Astrocyte of the spinal cord (primary cell): ENCODE measurements at places on chromosomes 5 and 9.

DNA sequence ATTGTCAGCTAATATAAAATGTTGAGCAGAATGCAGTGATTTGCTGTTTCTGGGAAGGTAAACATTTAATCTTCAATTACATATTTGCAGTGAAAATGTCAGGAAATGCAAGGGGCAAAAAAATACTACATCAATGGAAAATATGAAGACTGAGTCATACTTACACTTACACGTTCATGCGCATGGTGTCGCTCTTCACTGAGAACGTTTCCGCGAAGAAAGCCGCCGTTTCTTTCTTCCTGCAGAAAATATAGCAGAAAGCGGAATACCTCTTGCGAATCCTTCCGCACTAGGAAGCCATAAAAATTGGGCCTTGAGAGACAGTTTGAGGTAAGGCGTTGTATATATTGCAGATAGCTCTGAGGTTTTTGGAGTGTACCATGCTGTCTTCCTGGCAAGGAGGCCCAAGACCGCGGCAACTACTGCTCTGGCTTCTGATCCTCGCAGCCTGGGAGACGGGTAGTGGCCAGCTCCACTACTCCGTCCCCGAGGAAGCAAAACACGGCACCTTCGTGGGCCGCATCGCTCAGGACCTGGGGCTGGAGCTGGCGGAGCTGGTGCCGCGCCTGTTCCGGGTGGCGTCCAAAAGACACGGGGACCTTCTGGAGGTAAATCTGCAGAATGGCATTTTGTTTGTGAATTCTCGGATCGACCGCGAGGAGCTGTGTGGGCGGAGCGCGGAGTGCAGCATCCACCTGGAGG lies at the start of gene PCDHA13:
Gene PCDHA13 (plus strand): TSS at position 236 of the 702 bp plus-strand sequence. CDS start 145 bp downstream, at position 381.
- DNase-seq, result no peak

DNA sequence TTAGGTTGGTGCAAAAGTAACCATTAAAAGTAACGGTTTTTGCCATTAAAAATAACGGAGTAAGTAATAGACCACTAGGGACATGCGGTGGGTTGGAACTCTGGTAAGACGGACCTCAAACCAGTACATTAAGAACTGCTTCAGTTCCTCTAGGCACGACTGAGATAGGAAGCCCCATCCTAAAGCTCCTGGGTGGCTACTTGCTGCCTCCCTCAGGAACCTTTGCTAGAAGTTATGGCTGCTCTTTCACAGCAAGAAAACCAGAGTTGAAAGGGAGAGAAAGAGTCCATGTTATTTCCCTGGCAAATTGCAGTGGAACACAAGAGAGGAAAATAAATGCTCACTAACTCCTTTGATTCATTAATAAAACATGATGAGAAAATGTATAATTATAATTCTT lies 47.6 kb downstream of the MCTP1 start:
- no peak for DNase-seq

- DNase-seq, result no peak
Measured at GRCh38 chr5:32230356-32231099, 56.4 kb upstream of the GOLPH3 start.

DNA sequence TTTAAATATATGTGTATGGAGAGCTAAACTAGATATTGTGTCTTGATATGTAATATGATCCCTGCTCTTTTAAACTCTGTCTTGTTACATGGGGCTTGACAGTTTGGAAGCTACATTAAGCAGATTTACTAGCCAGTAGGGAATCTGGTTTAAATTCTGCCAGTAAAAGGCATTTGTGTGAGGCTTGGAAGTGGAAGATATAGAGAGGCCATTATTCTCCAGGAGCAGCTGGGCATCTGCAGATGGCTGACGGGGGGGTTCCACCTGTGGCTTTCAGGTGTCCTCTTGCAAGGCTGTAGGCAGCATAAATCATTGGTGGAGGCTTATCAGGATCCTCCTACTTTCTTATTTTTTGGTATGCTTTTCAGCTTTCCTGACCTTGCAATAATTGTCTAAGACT lies 179.1 kb upstream of the FBXL7 start:
- DNase-seq, result no peak
